ENCODE measurements at places on chromosomes 3 and 15.

DNA sequence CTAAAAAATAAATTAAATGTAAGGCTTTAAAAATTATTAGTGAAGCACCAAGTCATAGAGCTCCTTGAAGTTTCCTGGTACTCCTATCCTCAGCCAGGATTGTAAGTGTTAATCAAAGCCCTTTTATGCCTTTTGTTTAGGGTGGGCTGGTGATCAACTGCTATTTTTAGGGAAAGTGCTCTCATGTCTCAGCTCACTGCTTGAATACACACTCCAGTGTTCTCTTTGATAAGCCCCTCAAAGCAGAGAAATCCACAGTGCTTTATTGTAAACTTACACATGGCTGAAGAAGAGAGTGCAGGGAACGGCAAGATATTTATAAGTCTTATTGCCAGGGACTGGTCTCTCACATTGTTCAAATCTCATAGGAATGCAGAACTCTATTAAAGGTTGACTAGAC, 156.4 kb upstream of the AZI2 start:
- no peak for DNase-seq

- no peak for DNase-seq
Measured at GRCh38 chr3:138786788-138787271, 47.9 kb downstream of the PIK3CB start.

GRCh38 chr15:57133127-57133968, 214.9 kb downstream of the TCF12 start:
- no peak for DNase-seq

DNA sequence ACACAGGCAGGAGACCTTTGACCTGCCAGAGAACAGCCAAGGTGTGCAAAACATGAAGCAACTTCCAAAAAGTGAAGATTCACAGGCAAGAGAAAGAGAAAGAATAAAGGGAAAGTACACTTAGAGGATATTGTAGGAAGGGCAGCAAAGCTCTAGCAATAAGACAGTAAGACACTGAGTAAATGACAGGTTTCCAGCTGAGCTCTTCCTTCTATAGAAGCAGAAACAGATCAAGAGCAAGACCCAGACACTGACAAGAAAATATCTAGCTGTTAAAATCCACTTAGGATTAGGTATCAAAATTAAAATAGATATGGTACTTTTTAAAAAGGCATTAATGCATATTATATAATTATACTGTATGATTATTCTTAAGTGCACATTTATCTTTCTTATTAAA, 333.4 kb downstream of the RAP2B start:
- DNase-seq, result no peak

GRCh38 chr3:69776920-69777581, 37.8 kb downstream of the MITF start:
- DNase-seq, result no peak

DNA sequence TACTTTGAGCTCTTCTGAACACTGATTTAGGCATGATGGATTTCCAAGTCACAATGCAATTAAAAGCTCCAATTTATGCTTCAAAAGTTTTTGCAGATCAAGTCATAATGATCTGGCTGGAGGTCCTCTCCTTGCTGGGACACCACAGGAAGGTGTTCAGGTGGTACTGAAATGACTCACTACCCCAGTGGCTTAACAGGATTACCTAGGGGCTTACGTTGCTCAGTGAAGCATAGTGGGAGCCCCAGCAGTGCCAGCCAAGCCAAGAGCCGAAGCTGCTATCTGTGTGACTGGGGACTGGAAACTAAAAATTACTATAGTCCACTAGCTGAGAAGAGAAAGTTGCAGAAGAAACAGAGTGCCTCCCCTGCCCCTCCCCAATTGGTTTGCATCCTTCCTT, 110.1 kb upstream of the LPP start:
- no peak for DNase-seq

DNA sequence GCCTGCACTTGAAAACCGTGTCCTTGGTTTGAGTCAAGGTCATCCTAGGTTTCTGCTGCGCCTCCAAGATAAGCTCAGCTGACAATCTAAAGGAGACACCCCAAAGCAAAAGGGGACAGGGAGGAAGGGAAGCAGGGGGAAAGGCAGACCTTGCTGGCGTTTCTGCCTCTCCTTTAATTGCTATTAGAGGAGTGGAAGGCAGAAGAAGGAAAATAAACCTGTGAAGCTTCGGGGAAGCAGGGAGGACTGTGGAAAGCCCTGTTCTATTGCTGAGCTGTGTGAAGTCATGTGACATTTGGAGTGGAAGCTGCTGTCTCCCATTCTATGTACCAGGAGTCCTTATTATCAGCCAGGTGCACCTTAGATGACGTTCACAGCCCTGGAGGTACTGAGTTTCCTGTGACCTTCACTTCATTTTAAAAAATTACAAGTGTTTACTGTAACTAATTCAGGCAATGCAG, 21.5 kb upstream of the CHD2 start:
- DNase-seq, result no peak

GRCh38 chr15:40424483-40425115, 16.2 kb upstream of the BAHD1 start:
- DNase-seq, result no peak
